Stimulated activated CD4-positive, alpha-beta T cell treated with anti-CD3 and anti-CD28 coated beads, Interleukin-12 subunit alpha, Interleukin-12 subunit beta, amount 100 ng/mL, for 4 hours (primary cell): ENCODE measurements at places on chromosomes 6 and 20.

DNA sequence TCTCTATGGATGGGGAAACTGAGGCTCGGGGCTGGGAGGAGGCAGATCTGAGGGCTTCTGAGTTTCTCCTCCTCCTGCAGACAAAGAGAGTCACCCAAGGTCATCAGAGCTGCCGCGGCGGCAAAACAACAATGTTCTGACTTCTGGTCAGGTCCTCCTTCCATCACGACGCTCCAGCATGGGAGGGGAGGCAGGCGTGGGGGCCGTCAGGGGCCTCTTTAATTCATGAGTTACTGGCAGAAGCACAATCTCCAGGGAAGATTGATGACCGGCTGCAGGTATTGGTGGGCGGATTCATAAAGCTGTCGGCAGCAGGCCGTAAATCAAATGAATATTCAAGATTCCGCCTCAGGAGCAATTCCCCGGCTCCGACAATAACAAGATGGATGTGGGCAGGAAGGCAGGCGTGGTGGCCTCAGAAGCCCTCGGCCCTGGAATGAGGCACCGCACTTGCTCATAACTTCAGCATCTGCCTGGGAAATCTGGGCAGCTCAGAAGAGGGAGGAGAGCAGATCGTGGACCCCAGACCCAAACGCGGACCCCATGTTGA is 19.1 kb downstream of the PCK1 start:
- DNase-seq = no peak

DNA sequence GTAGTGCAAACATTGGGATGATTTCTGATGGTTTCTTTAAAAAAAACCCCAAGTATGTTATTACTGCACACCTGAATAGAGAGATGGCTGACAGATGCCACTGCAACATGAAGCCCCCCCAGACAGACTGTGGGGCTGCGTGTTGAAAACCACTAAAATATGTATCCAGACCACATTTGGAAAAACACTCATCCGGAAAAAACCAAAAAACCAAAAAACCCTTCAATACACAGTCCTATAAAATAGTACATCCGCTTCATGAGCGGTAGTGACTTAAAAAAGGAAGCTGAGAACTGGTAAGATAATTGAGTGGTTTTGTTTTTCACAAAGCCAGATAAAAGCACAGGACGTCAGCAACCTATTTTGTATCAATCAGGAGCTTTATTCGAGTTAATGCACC is 47.1 kb upstream of the EDN3 start:
- DNase-seq = no peak

- peak; percentile 4 for DNase-seq
Measured at GRCh38 chr6:169868458-169868857, 117.0 kb downstream of the ERMARD start.

DNA sequence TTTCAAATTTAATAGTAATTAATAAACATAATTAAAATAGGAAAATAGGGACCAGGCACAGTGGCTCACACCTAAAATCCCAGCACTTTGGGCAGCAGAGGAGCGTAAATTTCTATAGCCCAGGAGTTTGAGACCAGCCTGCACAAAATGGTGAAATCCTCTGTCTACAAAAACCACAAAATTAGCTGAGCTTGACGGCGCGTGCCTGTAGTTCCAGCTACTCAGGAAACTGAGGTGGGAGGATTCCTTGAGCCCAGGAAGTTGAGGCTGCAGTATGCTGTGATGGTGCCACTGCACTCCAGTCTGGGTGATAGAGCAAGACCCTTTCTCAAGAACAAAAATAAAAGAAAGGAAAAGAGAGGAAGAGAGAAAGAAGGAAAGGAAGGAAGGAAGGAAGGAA is 1387.0 kb upstream of the ADGRB3 start:
- DNase-seq = no peak

DNA sequence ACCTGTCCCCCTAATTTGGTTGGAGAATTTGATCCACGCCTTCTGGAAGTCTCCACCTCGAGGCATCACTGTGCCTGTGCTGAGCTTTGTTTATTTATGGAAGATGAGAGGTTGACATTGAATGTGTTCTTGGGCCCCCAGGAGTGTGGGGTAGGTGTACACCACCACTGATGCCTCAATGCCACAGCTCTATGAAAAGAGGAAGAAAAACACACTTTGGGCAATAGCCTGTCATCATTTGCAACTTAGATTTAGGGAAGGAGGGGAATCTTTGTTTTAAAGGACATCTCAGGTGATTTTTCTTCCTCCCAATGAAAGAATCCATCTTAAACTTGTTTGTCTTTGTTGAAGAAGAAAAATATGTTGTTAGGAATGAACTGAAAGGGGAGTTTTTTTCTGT is 42.6 kb downstream of the TBC1D7 start:
- DNase-seq = no peak

DNA sequence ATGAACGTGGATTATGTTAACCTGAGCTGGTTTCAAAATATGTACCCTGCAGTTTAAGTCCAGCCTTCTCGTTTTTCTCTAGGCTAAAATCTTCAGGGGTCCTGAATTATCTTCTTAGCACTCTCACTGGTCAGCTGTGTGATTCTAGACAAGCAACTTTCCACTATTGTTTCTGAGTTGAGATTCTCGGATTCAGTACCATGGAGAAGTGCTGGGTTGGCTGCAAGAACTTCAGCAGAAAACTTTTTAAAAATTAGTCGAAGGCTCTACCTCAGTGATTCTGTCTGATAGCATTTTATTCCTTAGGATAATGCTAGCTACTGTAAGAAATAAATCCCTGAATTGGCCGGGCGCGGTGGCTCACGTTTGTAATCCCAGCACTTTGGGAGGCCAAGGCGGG is 173.7 kb downstream of the GRM1 start:
- DNase-seq = no peak

GRCh38 chr6:90701146-90701781 is 114.4 kb upstream of the MAP3K7 start:
- DNase-seq = no peak

DNA sequence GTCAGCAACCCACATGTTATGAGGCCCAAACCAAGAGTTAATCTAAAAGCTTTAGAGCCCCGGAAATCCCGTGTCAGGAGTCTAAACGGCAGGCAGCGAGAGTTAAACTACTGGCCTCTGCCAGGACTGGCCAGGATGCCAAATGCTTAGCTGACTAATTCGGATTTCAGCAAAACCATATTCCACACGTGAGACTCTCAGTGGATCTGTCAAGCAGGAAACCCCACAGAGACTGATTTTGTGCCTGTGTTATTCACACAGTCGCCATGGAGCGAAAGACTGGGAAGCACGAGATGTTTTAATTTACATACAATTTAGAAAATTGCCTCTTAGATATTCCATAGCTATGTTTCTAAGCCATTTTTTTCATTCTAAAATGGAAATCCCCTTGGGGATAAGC is 152.9 kb downstream of the RNASET2 start:
- DNase-seq = no peak

GRCh38 chr20:63248835-63249591 is 5.2 kb downstream of the NKAIN4 start:
- DNase-seq = no peak

DNA sequence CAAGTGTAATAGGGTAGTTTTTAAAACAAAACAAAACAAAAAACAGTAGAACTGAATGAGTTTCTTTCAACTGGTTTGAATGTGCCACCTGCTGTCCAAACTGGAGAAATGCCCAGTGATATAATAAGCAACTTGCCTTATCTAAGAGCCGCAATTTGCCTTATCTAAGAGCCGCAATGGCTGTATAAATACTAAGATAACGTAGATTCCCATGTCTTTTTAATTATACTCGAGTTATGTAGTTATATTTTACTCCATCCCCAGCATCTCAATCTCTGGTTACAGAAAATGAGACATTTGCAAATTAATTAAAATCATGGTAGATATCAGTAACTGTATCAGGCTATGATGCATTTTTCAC is 67.2 kb downstream of the RPP40 start:
- no peak for DNase-seq

DNA sequence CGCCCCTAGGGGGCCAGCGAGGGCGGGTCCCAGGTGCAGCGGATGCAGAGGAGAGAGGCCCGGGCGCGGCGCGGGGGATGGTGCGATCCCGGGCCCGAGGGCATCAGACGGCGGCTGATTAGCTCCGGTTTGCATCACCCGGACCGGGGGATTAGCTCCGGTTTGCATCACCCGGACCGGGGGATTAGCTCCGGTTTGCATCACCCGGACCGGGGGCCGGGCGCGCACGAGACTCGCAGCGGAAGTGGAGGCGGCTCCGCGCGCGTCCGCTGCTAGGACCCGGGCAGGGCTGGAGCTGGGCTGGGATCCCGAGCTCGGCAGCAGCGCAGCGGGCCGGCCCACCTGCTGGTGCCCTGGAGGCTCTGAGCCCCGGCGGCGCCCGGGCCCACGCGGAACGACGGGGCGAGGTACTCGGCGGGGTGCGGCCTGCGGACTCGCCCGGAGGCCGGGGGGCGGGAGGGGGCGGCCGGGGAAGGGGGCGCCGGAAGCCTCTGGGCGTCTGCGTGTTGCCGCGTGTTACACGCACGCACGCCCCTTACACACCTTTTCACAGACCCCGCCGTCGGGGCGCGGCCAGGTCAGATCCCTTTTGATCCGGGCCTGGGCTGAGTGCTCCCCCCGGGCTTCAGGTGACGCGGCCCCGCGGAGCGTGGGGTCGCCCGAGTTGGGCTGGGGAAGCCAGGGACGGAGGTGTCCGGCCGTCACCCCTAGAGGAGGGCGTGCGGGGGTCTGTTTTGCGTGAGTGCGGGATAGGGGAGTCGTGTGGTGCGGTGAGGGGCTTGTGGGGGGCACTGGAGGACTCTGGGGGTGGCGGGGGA is 412 bp downstream of the TRIB3 start:
- peak; percentile 63 for DNase-seq

GRCh38 chr20:25195962-25196785 is 662 bp downstream of the ENTPD6 start:
- DNase-seq = peak; percentile 34

GRCh38 chr6:30162265-30163089 is 869 bp upstream of the TRIM15 start:
- DNase-seq = no peak

DNA sequence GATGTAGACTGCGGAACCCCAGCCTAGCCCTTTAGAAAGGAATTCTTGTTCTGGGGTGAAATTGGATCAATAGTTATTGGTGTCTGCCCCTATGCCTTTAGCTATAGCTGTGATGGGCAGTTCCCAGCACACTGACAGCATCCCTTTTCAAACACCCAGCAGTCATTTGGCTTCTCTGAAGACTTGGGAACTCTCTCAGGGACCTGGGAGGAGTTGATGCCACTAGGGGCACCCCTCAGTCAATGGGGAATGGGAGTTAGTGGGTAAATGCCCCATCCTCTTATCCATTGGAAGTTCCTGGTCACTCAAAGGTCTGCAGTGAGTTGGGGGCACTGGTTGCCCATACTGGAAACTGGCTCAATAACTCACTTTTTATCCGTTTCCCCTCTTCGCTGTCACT is 31.6 kb upstream of the CSNK2A1 start:
- no peak for DNase-seq

DNA sequence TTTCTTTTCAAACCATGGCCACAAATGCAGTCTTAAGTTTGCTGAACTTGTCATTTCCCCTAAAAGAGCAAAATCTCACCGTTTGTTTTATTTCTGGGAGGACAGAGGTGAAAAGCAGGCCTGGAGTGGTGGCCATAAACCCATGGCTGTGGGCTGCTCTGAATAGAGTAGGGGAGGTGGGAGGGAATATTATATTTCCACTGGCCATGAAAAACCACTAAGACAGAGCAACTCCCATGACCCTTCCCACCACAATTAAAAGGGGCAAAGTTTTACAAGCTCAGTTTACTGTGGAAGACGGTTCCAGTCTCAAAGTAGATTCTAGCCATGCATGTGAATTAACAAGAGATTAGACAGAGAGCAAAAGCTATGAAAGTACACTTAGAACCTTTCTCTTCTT is 59.0 kb downstream of the IYD start:
- no peak for DNase-seq

- no peak for DNase-seq
Measured at GRCh38 chr20:53129563-53129962, 157.4 kb downstream of the TSHZ2 start.

GRCh38 chr6:109039795-109040194 is 54.9 kb downstream of the SESN1 start:
- no peak for DNase-seq

DNA sequence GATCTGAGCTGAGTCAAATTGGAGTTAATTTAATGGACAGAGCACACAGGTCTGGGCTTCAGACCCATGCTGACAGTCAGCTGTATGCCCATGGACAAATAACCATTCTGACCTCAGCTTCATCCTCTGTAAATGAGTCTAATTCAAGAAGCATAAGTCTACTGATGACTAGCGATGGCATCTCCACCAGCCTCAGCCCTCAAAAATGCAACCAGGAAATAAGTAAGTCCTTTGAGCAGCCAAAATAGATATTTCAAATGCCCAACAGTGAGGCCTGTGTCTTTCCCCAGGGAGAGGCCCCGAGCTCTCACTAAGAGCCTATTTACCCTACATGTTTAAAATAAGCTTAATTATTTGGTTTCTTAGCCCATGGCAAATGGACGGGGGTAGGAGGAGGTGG is 114.2 kb upstream of the MTHFD1L start:
- no peak for DNase-seq

GRCh38 chr20:38243709-38244020 is 16.9 kb downstream of the KIAA1755 start:
- DNase-seq = no peak

DNA sequence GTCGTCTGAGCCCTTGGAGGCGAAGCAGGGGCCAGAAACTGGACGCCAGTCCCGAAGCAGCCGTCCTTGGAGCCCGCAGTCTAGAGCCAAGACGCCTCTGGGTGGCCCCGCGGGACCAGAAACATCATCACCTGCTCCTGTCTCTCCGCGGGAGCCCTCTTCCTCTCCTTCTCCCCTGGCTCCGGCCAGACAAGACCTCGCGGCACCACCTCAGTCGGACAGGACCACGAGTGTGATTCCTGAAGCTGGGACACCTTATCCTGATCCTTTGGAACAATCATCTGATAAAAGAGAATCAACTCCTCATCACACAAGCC is 416 bp downstream of the RSPH4A start:
- no peak for DNase-seq
